ENCODE measurements at places on chromosomes 2 and 18. TPM values are rescaled to one million over a fixed set of nuclear protein-coding genes. Genes with fewer than 3 reads are reported as not detected.

The KHK gene
- total RNA-seq, result 12.2 TPM

The DSG1 gene
- not detected for total RNA-seq

The SCYGR4 gene
- not detected for total RNA-seq

The CAPG gene
- 67.6 TPM for total RNA-seq

The RIT2 gene
- total RNA-seq, result not detected

The ZNF396 gene
- 3.3 TPM for total RNA-seq

The TEX44 gene
- total RNA-seq, result not detected

The CYBRD1 gene
- total RNA-seq, result 361 TPM

The RBKS gene
- 1.2 TPM for total RNA-seq

The SLC4A3 gene
- total RNA-seq, result 3.6 TPM

The CPS1 gene
- total RNA-seq, result 5.9 TPM

The ANKRD62 gene
- total RNA-seq, result not detected

The RBM45 gene
- 18.9 TPM for total RNA-seq

The ARHGAP15 gene
- 22.6 TPM for total RNA-seq

The KIAA2012 gene
- total RNA-seq, result not detected

The MC4R gene
- total RNA-seq, result not detected

The MBD1 gene
- 93.0 TPM for total RNA-seq

The INO80D gene
- 24.3 TPM for total RNA-seq

Measured in tibial nerve (tissue), 4 donors.